Gastrocnemius medialis (tissue), 4 donors: ENCODE measurements at places on chromosomes 5 and 9.

GRCh38 chr9:135038331-135038730, 49.1 kb upstream of the OLFM1 start:
- no peak overlapping the region for H3K27ac ChIP-seq
- H3K4me1 ChIP-seq = no peaks in the 10 kb centered on the region

DNA sequence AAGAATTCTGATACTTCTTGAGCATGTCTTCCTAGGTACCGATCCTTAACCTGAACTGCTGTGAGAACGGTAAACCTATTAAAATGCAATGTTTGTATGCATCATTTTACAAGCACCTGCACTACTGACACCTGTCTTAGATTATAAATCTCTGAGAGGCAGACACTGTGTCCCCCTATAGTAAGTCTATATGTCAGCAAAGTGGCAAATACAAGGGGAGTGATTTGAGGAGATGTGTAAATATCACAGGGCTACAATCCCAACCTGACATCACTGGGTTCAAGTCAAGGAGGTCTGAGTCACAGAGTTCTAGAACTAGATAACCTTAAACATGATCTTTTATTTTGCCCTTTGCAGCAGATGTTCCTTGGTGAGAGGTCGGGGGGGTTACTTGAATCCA, 64.1 kb downstream of the ANKH start:
- no peaks in the 10 kb centered on the region for H3K36me3 ChIP-seq
- peaks cover 54% of the 10 kb centered on the region for H3K4me1 ChIP-seq
- DNase-seq = no peak
- H3K27ac ChIP-seq = peak overlapping the region; percentile 66
- no peaks in the 10 kb centered on the region for H3K27me3 ChIP-seq

DNA sequence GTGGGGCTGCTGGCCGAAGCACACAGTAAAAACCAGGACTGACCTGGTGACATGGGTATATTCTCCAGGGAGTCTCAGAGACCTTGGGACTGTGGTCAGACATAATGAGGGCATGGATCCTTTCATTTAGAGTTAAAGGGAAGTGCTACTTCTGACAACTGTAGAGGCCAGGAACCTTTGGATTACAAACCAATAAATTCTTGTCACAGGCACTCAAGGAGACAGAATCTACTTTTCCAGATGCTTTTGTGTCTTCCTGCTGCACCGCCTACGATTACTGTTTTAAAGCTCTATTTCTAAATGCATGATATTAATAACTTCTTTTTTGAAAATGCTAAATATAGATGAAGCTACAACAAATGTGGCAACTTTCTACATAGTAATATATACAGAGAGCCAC, 106.5 kb upstream of the LPAR1 start:
- no peaks in the 10 kb centered on the region for H3K4me1 ChIP-seq
- H3K4me3 ChIP-seq = no peak overlapping the region
- no peak overlapping the region for H3K27ac ChIP-seq
- no peak for DNase-seq
- H3K27me3 ChIP-seq = no peaks in the 10 kb centered on the region

- H3K36me3 ChIP-seq = no peaks in the 10 kb centered on the region
- H3K4me3 ChIP-seq = no peak overlapping the region
- peak overlapping the region; percentile 81 for H3K27ac ChIP-seq
These were observed 55.2 kb downstream of the NFIB start for GRCh38 chr9:14258660-14259239.

GRCh38 chr5:36206913-36207312, 34.8 kb downstream of the NADK2 start:
- no peak overlapping the region for H3K27ac ChIP-seq
- no peak for DNase-seq
- H3K27me3 ChIP-seq = no peaks in the 10 kb centered on the region
- no peak overlapping the region for H3K4me3 ChIP-seq
- H3K36me3 ChIP-seq = peaks cover 45% of the 10 kb centered on the region

- DNase-seq = no peak
- H3K27ac ChIP-seq = no peak overlapping the region
- no peaks in the 10 kb centered on the region for H3K36me3 ChIP-seq
- no peak overlapping the region for H3K4me3 ChIP-seq
- H3K4me1 ChIP-seq = no peaks in the 10 kb centered on the region
These were observed 157.7 kb upstream of the SLC24A2 start for GRCh38 chr9:19946441-19947109.

GRCh38 chr5:148559461-148559860, 94.9 kb downstream of the HTR4 start:
- no peak for DNase-seq
- H3K27ac ChIP-seq = no peak overlapping the region
- no peak overlapping the region for H3K4me3 ChIP-seq
- no peaks in the 10 kb centered on the region for H3K4me1 ChIP-seq
- no peaks in the 10 kb centered on the region for H3K36me3 ChIP-seq

- no peaks in the 10 kb centered on the region for H3K36me3 ChIP-seq
- no peaks in the 10 kb centered on the region for H3K27me3 ChIP-seq
- DNase-seq = no peak
- no peaks in the 10 kb centered on the region for H3K4me1 ChIP-seq
- H3K4me3 ChIP-seq = no peak overlapping the region
- no peak overlapping the region for H3K27ac ChIP-seq
These were observed 126.1 kb upstream of the RETREG1 start for GRCh38 chr5:16742938-16743337.

- no peaks in the 10 kb centered on the region for H3K36me3 ChIP-seq
- H3K27me3 ChIP-seq = no peaks in the 10 kb centered on the region
- no peak overlapping the region for H3K27ac ChIP-seq
- no peak overlapping the region for H3K4me3 ChIP-seq
- no peak for DNase-seq
- no peaks in the 10 kb centered on the region for H3K4me1 ChIP-seq
These were observed 38.8 kb upstream of the FBXW11 start for GRCh38 chr5:172045315-172045632.

GRCh38 chr5:36373527-36374086, 71.9 kb upstream of the RANBP3L start:
- H3K36me3 ChIP-seq = no peaks in the 10 kb centered on the region
- peak overlapping the region; percentile 15 for H3K27ac ChIP-seq
- no peaks in the 10 kb centered on the region for H3K4me1 ChIP-seq
- peak; percentile 62 for DNase-seq

- H3K36me3 ChIP-seq = no peaks in the 10 kb centered on the region
- H3K4me3 ChIP-seq = no peak overlapping the region
- DNase-seq = no peak
- no peaks in the 10 kb centered on the region for H3K27me3 ChIP-seq
These were observed 25.6 kb downstream of the LYRM7 start for GRCh38 chr5:131196331-131196730.

GRCh38 chr9:82997476-82998140, 65.3 kb downstream of the RASEF start:
- H3K4me3 ChIP-seq = no peak overlapping the region
- DNase-seq = no peak
- H3K36me3 ChIP-seq = no peaks in the 10 kb centered on the region
- no peak overlapping the region for H3K27ac ChIP-seq

DNA sequence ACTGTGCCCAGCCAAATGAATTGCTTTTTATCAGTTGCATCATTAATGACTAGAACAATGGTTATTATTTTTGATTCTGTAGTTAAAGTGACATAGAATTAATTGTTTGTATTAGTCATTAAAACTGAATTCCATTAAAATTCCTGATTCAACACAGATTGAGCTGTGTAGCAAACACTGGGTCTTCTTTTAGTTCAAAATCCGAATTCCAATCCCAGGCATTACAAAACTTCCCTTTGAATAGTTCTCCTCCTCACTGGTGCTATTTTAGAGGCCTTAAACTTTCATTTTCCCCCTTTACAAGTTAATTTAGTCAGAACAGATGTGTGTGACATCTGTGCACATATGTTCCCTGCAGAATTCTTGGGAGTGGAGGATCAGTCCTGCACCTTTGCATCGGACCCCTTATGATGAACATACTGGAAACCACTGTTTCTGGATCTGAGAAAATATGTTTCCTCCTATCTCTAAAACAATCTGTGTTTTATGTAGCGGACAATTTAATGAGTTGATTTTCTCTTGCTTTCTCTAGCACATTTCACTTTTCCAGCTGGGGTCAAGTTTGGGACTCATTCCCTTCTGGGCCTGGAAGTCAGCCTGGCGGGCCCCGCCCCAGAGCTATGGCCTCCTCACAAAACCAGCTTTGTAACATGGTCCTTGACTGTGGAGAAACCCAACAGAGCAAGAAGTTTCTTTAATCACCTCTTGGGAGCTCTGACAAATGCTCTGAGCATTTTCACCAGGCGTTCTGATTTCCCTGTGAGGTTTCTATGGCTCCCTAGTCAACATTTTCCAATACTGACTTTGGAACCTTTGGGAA, 87.9 kb upstream of the MAMDC2 start:
- no peaks in the 10 kb centered on the region for H3K4me1 ChIP-seq
- no peak overlapping the region for H3K27ac ChIP-seq
- no peak for DNase-seq
- H3K4me3 ChIP-seq = no peak overlapping the region
